Activated CD4-positive, alpha-beta T cell treated with anti-CD3 and anti-CD28 coated beads for 1 hour (primary cell): ENCODE measurements at places on chromosomes 2 and 18.

DNA sequence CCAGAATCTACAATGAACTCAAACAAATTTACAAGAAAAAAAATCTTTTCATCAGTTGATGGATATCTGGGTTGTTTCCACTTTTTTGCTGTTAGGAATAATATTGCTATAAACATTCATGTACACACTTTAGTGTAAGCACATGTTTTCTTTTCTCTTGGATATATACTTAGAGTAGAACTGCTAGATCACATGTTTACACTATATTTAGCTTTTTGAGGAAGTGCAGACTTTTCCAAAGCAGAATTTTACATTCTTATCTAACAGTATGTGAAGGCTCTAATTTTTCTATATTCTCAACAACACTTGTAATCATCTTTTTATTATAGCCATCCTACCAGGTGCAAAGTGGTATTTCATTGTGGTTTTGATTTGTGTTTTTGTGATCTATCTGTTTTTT, 103.6 kb upstream of the RMP24 start:
- DNase-seq: no peak

GRCh38 chr2:25323042-25323514, 18.6 kb downstream of the DNMT3A start:
- DNase-seq: peak; percentile 28

- DNase-seq: no peak
Observed at GRCh38 chr18:31070206-31070605, 27.7 kb upstream of the DSC3 start.

DNA sequence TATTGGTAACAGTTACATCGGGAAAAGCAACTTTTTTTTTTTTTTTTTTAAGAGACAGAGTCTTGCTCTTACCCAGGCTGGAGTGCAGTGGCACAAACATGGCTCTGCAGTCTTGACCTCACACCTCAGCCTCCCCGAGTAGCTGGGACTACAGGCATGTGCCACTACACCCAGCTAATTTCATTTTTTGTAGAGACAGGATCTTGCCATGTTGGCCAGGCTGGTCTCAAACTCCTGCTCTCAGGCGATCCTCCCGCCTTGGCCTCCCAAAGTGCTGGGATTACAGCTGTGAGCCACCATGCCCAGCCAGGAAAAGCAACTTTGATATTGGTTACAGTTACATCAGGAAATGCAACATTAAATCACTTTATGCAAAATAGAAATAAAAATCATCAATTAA, 4.6 kb downstream of the ITGB1BP1 start:
- no peak for DNase-seq

- no peak for DNase-seq
Observed at GRCh38 chr2:112805542-112805941, 21.2 kb upstream of the IL1A start.

GRCh38 chr2:174765576-174765975, 1.3 kb upstream of the CHRNA1 start:
- no peak for DNase-seq

DNA sequence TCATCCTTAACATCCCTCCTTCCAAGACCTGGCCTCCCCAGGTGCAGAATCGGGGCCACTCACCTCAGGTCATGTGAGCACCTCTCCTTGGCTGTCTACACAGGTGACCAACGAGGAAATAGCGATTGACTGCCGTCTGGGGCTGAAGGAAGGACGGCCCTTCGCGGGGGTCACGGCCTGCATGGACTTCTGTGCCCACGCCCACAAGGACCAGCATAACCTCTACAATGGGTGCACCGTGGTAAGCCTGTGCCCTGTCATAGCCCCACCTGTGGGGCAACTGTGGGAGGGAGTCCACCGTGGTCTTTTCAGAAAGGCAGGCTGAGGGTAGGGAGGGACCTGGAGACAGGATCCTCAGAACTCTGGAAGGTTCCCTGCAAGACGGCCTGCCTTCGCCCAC, 54.3 kb downstream of the BOLA3 start:
- no peak for DNase-seq

DNA sequence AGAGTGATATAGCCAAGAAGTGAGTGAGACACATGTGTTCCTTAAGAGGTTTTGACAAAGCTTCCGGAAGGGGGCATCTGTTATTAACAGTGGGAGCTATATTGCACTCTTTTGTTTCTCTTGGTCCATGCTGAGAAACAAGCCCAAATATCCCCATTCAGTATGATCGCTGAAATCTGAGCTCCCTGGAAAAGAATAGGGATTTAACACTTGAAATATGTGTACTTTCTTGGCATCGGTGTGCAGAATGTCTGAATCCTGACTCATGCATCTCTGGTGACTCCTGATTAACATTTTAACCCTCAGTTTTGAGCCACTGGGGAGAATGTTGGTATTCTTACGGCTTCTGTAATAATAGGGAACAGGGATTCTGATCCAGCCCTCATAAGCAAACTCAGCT, 448.1 kb downstream of the TSN start:
- no peak for DNase-seq

GRCh38 chr2:85257359-85257969, 70.3 kb downstream of the TGOLN2 start:
- no peak for DNase-seq

DNA sequence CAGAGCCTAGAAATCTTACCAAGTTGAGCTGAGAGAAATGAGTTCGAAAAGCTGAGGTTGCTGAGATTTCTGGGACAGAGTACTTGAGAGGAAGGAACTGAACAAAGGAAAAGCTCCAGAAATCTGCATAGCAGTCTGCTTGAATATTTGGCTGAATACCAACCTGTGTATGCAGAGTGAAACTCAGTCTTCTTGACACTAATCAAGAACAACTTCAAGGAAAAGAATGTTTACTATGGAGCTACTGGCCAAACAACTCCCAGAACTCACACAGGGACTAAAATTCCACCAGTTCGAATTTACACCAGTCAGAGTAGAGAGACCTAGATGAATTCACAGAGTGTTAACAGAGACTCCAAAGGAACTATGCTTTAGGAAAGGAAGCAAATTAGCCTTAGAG, 66.5 kb downstream of the USP37 start:
- no peak for DNase-seq

DNA sequence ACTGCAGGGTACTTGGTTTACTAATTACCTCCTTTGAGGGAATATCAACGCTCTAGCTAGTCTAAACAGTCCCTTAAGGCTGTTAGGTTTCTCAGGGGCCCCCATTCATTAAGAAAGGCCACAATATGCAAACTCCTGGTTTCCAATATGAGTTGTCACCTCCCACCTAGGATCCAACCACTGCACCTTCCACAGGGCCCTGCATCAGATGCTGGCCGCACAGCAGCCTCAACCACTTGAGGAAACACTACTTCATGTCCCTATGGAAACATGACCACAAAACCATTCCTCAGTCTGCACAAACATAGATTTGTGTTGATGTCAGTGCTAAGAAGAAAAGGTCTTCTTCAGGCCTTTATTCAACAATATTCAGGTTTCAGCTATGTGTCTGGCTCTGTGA, 40.9 kb downstream of the STAT4 start:
- no peak for DNase-seq

- DNase-seq: no peak
Observed at GRCh38 chr18:56662502-56662901, 11.3 kb downstream of the WDR7 start.

- no peak for DNase-seq
Observed at GRCh38 chr2:127106457-127106990, 430 bp downstream of the BIN1 start.

DNA sequence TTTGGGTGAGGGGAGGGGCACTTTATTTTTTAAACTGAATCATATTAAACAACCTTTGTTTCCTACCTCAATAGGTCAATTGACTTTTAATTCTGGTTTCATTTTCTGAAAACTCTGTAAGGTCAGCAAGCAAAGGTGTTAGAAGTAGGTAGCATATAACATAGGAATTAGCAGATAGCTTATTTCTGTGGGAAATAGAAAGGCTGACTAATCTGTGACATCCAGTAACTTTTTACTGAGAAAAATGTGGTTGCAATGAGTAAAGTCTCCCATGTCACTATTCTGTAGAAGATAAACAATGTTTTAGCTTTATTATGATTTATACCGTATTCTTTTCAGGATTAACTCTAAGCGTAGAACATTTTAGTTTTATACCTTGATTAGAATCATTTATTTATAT, 240.4 kb downstream of the PLCL1 start:
- no peak for DNase-seq

DNA sequence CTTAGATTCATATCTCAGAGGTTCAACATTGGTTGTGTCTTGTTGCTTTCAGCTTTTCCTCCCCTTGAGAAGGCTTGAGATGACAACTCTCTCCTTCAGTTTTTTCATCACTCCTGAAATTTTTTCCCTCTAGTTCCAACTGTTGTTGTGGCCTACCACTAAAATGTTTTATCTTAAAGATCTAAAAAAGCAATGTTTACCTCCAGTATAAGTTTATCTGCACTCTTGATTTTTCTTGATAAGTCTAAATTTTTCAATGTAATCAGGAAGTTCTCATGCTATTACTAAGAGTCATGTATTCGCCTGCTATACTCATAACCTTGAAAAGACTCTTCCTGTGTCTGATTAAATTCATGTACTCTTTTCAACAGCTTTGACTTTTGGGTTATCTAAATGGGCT, 366.3 kb upstream of the TFPI start:
- DNase-seq: no peak

GRCh38 chr2:114039677-114040076, 149.8 kb downstream of the ACTR3 start:
- DNase-seq: no peak

DNA sequence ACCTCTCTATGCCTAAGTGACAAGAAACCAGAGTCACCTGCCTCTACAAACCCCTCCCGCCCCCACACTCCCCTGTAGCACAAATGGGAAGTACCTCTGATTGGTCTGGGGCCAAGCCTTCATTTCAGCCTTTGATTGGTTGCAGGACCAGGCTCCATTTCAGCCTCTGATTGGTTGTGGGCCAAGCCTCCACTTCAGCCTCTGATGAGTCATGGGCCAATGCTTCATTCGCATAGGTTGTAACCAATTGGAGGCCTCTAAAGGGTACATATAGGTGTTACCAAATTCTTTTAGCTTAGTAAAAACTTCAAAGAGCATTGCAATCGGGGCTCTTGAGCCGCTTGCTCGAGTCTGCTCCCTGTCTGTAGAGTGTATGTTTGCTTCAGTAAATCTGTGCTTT, 25.0 kb downstream of the CCDC102B start:
- DNase-seq: no peak

GRCh38 chr2:230520875-230521155, 104.8 kb downstream of the SP100 start:
- DNase-seq: no peak

GRCh38 chr2:238763471-238763995, 84.4 kb upstream of the TWIST2 start:
- no peak for DNase-seq

DNA sequence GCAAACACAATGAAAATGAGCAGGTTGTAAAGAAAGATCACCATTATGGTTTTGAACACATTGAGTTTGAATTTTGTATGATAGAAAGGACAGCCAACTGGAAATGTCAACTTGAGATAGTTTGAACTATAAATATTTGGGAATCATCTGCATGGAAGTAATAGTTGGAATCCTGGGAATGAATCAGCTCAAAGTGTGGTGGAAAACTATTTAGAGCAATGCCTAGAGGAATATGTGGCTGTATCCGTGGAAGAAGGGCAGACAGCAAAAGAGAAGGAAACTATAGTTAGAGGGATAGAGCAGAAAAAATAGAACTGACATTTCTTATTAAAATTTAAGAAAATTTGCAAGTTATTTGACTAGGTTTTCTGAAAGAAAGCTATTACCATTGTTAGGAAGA, 112.5 kb upstream of the OTX1 start:
- no peak for DNase-seq

- DNase-seq: no peak
Observed at GRCh38 chr2:181058378-181059269, 78.2 kb downstream of the UBE2E3 start.

DNA sequence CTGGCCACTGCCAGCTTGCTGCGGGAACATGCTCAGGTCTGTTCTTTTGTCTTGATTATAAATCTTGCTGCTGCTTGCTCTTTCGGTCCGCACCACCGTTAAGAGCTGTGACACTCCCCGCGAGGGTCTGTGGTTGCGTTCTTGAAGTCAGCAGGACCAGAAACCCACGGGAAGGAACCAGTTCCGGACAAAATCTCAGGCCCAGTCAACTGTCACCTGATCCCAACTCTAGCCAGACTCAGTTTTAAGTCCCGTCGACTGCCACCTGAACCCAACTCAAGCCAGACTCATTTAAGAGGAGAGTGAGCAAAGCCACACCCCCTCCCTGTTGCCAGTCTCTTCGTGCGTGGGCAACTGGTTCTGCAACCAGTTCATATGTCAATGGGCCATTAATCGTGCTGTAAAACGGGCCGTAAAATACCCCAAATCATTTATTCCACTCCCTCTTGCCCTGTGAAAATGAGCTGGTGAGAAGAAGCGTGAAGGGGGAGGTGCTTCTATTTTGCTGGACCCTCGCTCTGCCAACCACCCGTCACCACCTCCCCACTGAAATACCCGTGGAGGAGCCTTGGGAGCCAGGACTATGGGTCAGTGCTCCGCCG, 224.3 kb downstream of the NDUFA10 start:
- DNase-seq: no peak

DNA sequence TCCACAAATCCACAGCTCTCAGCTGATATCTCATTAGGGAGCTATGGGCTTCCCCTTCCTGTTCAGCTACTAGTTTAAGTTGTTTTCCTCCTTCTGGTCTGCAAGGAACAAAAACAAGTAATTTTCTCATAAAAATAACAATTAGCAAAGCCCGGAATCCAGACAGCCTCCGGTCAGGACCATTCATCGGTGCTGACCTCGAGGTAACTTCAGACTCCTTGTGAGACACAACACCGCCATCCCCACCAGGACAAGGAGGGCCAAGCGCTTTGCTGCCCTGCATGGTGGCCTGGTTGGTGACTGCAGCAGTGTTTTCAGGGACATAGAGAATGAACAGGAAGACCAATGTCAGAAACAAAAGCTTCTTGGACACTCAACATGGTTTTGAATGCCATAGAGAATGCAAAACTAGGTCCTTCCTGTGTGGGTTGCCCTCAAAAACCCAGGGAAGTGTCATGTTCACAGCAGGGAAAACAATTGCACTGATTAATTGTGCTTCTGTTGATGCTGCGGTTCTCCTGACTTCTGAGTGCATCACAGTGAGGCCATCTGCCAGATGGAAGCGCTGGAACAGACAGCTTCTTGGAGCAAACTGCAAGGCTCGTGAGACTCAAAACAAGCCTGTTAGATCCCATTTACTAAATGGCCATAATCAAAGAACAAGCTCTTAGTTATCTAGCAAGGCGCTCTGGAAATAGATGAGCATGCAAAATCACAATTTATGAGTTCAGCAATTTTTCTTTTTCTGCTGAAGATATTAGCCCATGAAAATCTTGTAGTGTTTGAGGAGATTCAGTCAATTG, 77.1 kb downstream of the HS1BP3 start:
- DNase-seq: no peak

- DNase-seq: no peak
Observed at GRCh38 chr2:128358941-128359731, 40.5 kb upstream of the HS6ST1 start.

GRCh38 chr2:135494503-135494902, 36.5 kb downstream of the ZRANB3 start:
- DNase-seq: no peak

- no peak for DNase-seq
Observed at GRCh38 chr18:45359275-45360009, 255.8 kb upstream of the SLC14A2 start.
